ENCODE measurements at places on chromosomes 11 and 22.

DNA sequence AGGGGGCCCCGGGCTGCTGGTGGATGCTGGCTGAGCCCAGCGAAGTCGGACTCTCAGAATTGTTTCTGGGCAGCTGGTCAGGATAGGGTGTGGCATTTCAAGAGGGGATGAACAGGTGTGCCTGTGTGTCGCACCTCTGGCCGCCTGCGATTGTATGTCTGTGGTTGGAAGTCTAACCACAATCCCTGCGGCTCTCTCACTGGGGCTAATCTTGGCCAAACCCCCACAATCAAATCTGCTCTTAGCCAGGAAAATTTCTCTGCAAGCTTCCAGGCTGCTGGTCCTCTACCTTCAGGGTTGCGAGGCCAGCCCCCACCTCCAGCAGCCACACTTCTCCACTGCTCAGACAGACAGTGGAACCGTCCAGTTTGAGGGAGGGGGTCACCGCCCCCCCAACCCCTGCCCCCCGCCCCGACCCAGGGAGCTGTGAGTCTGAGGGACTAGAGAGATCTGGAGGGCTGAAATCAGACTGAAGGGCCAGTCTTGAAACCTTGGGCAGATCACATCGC lies 953 bp downstream of the ATG16L2 start:
- no peak for DNase-seq

DNA sequence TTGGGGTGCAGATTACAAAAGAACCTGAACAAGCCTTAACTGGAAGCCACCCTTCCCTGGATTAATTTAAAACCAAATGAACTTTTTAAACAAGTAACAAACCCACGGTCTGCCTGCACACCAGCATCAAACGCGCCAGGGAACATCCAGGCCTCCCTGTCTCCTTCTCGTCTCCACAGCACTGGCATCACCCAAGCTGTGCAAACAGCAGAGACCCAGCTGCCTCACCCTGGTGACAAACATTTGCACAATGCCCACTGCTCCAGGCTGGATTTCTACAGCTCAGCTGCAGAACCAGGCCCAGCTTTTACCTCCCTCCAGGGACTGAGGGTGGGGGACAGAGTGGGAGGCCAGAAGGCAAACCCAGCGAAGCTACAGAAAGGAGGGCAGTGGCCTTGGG lies 7.0 kb downstream of the RPL3 start:
- no peak for DNase-seq

- DNase-seq = no peak
Observed at GRCh38 chr11:121656328-121657090, 203.7 kb upstream of the SORL1-AS1 start.

GRCh38 chr11:69375316-69376154 lies 81.6 kb downstream of the MYEOV start:
- DNase-seq = no peak

DNA sequence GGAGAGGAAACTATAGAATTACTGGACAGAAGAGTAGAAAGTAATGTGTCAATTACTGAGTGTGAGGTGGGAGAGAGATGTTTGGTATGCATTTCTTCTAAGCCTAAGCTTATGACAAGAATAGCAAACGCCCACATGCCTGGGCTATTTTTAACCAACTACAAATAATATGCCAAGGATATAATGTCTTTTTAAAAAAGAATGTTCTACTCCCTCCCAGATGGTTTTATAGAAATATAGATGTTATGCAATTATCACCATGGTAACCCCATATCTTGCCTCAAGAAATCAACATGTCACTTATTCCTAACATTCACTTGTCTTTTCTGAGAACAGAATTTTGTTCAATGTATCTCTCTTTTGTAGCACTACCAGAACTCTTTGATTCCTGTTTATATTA lies 996.7 kb upstream of the CHORDC1 start:
- no peak for DNase-seq

DNA sequence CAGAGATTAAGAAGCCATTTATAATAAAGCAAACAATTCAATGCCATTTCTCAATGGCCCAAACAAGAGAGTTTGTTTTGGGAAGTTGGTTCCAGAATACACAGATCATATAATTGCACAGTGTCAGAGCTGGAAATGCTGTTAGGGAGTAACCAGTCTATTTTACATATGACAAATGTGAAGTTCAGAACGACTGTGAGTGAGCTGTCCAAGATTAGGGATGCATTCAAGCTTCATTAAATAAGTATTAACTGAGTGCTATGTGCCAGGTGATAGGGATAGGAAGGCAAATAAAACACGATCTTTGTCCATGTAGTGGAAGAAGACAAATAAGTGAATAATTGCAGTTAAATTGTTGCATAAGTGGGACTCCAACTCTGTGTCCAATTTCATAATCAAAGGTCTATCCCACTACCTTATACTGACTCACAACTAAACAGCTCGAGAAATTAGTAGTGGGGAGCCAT lies 33.1 kb upstream of the PICALM start:
- no peak for DNase-seq

GRCh38 chr22:35473971-35474370 lies 66.7 kb upstream of the RASD2 start:
- no peak for DNase-seq

DNA sequence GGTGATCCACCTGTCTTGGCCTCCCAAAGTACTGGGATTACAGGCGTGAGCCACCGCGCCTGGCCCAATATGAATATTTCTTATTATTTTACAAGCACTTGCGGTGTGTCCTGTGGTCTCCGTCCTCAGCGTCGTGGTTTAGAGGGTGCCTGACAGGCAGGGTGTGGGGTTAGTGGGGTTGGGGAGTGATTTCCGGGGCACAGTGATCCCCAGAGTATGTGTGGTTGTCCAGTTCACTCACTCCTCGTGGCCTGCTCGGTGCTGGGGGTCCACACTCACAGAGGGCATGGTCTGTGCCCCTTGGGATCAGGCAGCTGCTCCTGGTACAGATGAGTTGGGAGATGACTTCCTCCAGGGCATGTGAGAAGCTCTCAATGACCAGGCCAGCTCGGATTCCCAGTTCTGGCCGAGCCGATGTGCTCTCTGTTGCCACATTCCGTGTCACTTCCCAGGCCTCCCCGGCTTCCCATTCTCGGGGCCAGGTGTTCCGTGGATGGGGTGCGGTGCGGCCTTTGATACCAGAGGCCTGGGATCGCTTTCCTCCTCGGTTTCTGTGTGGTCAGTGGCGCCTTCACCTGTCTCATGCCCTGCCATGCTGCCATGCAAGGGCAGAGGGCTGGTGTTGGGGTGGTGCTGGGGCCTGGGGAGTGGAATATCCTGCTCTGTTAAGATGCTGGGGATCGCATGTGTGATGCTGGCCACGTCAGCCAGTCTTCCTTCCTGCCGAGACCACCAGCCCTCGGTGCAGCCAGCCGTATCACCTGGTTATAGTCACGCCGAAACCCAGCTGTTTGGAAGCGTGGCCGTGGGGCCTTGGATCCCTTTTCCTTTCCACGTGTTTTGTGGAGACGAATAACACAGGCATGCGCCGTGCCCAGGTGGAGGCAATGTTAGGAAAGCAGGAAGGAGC lies 39.6 kb downstream of the PARVB start:
- no peak for DNase-seq
